Head of caudate nucleus (tissue), 42 donors: ENCODE measurements at places on chromosomes 1 and 21.

DNA sequence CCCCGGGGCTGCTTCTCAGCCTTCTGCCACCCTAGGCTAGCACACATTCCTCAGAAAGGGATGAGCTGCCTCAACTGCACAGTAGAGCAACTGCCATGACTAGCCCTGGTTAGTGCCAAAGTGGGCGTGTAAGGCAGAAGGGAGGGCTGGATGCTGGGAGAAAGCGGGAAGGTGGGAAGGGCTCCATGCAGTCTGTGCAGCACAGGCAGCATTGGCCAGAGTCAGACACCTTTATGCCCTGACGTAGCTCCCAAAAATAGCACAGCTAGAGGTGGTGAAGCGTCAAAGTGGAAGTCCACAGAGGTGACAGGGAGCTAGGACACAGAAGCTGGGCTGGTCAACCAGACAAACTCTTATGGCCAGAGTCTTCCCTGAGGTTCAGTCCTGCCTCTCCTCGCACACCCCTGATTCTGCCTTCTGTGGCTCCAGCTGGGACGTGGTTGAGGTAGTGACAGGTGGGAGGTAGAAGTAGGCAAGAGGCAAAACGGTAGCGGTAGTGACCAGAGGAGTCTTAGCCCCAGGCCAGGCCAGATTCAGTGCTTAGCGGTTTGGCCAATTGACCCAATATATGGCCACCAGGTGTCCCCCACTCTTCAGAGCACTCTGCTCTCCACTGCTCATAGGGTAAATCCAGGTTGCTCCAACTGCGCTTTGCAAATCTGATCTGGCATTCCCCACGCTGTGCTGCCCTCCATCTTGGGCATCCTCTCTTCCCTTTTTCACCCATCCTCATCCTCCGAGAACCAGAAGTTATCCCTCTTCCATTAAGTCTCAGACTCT, 45.6 kb downstream of the DDX20 start:
- no peak for DNase-seq

GRCh38 chr1:234484991-234485739, 6.2 kb upstream of the TARBP1 start:
- DNase-seq, result no peak

DNA sequence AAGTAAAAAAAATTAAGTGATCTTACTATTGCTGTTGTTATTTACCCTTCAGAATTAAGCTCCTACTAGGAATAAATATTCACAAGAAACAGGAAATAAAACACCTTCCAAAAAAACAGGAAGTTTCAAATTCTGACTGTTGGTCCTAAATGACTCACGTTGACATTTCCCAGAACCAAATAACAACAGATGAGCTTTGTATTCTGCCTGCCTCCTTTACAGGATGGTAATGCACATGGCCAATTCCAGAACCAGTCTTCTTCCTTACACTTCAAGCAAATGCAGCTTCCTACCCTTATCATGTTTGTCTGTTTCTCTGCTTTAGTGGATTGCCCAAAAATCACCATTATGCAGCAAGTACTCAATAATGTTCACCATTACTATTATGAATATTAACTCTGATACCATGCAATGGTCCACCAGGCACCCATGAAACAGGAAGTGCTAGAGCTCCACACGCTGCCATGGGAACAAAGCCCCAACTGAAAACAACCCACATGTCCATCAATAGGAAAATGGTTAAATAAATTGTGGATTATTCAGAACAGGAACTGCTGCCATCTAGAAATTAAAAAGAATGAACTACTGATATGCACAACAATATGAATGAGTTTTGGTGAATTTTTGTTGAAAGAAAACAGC, 8.9 kb downstream of the CASP9 start:
- DNase-seq, result no peak

- no peak for DNase-seq
Observed at GRCh38 chr1:73105755-73106154, 823.4 kb upstream of the NEGR1 start.

- no peak for DNase-seq
Observed at GRCh38 chr1:109721042-109721441, 9.0 kb downstream of the GSTM5 start.

DNA sequence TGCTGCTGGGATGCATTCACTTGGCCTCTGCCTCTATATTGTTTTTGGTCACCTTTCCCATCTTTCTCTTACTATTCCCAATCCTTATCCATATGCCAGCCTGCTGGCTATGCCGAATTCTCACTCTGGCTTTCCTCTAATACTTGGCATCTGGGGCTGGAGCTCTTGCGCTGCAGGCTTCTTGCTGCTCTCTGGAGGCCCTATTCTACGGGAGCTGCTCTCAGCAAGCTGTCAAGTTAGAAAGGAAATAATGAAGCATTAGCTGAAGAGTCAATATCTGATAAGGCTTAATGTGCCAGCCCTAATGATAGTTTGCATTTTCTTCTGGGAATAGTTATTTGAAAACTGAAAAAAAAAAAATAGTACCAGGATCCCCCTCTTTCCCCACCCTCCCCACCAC, 125.3 kb upstream of the CYYR1 start:
- no peak for DNase-seq

DNA sequence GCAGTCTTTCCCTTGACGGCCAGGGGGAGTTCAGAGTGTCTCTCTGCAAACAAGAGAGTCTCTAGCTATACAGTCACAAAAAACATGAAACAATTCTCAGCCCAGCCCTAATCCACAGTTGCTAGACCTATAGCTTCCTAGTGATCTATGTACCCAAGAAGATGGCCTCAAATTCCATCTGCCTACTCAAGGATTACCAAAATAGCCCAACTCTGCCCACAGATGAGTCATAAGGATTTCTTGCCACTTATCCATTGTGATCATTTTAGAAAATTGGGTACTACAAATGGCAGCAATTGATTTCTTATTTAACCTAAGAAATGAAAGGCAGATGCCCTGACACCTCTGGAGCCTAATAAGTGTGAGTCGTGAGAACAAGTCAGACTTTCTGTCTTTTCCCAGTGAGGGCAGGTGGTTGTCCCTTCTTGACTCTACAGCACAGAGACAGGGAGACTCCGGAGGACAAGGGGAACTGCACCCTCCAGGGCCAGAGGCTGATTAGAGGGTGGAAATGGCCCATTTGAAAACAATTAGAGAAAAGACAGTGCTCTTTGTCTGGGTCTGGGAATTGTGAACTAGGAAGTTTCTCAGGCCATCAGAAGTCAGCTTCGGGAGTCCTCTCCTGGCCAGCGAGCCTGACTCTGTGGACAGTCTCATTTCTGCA, 65.4 kb downstream of the ABCA4 start:
- DNase-seq, result no peak

DNA sequence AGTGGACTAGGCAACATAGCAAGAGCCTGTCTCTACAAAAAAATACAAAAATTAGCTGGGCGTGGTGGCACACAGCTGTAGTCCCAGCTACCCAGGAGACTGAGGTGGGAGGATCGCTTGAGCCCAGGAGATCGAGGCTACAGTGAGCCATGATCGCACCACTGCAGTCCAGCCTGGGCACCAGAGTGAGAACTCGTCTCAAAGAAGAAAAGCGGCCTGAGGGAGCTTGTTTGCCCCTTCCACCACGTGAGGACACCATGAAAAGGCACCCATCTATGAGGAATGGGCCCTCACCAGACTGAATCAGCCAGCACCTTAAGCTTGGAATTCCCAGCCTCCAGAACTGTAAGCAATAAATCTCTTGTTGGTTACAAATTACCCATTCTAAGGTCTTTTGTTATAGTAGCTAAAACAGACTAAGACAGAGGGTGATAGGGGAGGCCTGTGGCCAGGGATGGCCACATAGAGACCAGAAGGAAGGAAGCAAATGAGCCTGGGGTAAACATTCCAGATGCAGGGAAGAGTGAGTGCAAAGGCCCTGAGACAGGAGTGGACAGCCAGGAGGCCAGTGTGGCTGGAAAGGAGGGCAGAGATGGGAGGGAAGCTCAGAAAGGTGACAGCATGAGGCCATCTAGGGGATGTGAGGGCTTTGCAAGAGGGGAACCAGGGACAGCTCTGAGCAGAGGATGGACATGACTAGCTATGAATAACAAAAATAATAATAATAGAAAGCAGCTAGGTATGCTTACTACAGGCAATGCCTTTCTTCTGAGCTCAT, 120.1 kb downstream of the MATN1 start:
- no peak for DNase-seq

GRCh38 chr1:37795340-37796125, 1.9 kb downstream of the MANEAL start:
- DNase-seq, result peak; percentile 50

- no peak for DNase-seq
Observed at GRCh38 chr1:39386997-39387396, 104.4 kb upstream of the BMP8A start.

- DNase-seq, result no peak
Observed at GRCh38 chr1:223716302-223716862, 4.0 kb downstream of the CAPN2 start.

- peak; percentile 47 for DNase-seq
Observed at GRCh38 chr1:20411196-20411980, 74.6 kb downstream of the CAMK2N1 start.

- DNase-seq, result peak; percentile 6
Observed at GRCh38 chr21:20968391-20968790, 29.8 kb upstream of the NCAM2 start.

- no peak for DNase-seq
Observed at GRCh38 chr1:35768350-35769187, 1.2 kb downstream of the CLSPN start.

DNA sequence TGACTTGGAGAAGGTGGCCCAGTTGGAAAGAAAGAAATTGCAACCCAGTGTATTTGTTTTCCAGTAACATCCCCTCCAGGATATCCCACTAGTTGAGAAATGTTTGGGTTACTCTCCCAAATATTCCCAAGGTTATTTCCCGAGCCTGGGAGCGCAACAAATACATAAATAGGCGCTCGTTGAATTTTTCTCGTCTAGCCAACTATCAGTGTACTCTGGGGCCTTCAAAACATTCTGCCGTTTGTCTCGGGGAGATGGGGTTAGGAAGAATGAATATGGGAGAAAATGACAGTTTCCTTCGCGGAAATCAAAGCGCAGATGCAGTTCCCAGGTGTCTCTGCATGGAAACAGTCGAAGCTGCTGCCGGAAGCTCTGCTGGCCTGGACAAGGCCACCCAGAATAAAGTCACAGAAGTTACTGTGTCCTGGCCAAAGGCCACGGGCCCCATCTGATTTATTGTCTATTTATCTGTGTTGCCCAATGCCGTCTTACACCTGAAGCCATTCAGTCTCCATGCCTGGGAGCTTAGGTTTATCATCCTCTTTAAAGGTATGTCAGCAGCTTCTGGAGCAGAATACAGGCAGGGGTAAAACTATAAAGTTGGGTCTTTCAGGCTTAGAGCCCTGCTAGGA, 1.0 kb downstream of the C1orf115 start:
- no peak for DNase-seq

- no peak for DNase-seq
Observed at GRCh38 chr1:247530785-247531184, 5.5 kb downstream of the OR2C3 start.

DNA sequence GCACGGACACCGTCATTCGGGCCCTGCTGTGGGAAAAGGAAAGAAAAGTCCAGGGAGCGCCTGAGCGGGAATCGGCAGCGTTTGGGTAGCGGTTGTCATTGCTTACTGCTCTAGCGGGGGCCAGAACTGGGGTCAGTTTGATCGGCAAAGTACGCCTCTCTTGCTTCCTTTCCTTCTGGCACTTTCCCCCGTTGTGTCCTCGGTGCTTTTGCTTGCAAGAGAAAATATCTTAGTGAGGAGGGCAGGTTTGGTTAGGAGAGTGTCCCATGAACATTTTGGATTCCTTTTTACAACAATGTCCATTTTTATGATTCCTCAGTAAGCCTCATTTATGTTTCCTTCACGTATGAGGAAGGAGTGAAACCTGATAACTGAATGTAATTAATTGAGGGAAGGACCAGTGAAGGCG, 670 bp downstream of the ST3GAL3 start:
- DNase-seq, result no peak

DNA sequence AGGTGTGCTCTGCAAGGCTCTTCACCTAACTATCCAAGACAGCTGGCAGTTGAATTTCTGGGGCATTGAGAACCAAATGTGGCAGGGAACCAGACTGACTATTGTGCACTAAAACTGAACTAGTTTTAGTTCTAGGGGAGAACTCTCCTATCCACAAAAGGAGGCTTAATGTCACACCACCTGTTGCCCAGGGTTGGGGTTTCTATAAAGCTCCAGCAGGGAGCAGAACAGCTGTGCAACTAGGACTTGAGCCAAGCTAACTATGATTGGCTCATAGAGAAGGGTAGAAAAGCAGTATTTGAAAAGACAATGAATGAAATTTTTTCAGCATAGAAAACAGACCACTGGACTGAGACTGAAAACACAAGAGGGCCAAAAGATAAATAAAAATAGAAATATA, 53.3 kb upstream of the FGGY start:
- DNase-seq, result no peak
